ENCODE measurements at places on chromosomes 1 and 21. TPM values are rescaled to one million over a fixed set of nuclear protein-coding genes. Genes with fewer than 3 reads are reported as not detected.

Gene PTPRU
- 9.6 TPM for polyA plus RNA-seq

DNA sequence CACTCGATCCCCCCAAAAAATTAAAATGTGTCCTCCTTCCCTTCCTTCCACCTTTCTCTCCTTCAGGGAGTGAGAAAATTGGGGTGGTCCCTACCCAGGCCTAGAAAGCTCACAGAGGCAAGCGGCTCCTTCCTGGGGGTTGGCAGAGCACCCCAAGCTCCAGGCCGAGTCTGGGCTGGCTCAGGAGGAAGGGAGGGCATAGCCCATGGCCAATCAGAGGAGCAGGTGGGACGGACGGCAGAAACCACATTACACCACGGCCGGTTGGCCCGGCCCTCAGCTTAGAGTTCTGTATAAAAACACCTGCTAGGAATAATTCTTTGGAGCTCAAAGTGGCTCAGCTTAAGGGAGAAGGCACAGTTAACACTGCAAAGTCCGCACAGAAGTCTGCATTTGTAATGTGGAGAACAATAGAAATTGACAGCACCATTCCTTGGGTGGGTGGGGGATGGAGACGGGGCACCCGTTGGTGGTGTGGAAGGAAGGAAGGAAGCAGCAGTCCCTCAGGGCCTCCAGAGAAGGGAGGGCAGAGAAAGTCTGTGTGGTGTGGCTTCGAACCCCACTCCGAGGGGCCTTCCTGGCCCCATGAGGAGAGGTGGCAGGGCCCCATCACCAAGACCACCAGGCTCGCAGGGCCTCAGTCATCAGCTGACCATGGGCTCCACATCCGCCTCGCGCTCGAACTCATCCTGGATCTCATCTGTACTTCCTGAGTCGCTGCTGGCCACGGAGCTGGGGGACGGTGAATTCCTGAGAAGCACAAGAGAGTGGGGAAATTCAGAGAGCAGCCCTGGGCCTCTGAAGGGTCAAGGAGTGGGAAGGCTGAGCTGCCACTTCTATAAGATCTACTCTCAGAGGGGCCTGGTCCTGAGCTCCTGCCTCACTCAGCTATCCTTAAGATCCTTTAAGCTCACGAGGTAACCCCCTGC is 5.8 kb upstream of the ALDH4A1 start:
- DNase-seq = no peak

DNA sequence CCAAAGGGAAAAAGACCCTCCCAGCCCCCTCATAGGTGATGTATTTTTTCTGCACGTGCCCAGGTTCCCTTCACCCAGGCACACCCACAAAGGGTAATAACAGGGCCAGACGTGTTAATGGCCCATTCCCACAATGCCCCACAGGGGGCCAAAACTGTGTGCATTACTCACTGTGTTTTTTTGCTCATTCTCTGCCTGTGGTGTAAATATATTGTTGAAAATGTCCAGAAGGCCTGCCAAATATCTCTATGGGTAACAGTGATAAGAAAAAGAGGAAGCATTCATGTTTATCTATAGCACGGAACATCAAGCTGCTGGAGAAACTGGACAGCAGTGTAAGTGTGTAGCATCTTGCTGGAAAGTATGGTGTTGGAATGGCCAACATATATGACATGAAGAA is 21.9 kb downstream of the RHEX start:
- no peak for DNase-seq

Gene SLC6A9
- polyA plus RNA-seq = 3.3 TPM
